Ovary (tissue), 10 donors: ENCODE measurements at places on chromosomes 7 and 10. TPM values are rescaled to one million over a fixed set of nuclear protein-coding genes. Genes with fewer than 3 reads are reported as not detected.

NANOS1 gene
- total RNA-seq: 0.28 TPM

TRIM50 gene
- 0.26 TPM for total RNA-seq

ADCYAP1R1 gene
- total RNA-seq: 0.96 TPM

SLC26A5 gene
- not detected for total RNA-seq

IDE gene
- 14.3 TPM for total RNA-seq

SFTPA1 gene
- total RNA-seq: 0.45 TPM

TRIM73 gene
- total RNA-seq: 11.3 TPM
